ENCODE measurements at places on chromosomes 2 and 18.
A peak's percentile ranks its signal among the peaks of the same experiment; 100 is the strongest.

DNA sequence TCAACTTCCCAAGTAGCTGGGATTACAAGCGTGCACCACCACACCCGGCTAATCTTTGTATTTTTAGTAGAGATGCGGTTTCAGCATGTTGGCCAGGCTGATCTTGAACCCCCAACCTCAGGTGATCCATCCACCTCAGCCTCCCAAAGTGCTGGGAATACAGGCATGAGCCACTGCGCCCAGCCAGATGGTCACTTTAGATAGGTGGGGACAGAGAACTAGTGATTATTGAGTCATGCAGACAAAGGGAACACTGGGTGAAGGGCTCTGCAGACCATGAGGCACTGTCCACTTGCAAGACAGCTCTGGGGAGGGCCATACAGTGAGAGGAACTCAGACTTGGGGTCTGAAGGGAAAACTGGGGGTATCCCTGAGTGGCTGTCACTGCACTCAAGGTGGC, 58.4 kb upstream of the POMC start:
- no peak for DNase-seq

- no peak for DNase-seq
Measured at GRCh38 chr2:99571533-99571932, 81.7 kb upstream of the REV1 start.

GRCh38 chr2:43274721-43275120, 48.3 kb upstream of the ZFP36L2 start:
- DNase-seq: peak; percentile 12

GRCh38 chr2:129254718-129255117, 724.7 kb upstream of the RAB6C start:
- DNase-seq: no peak

GRCh38 chr2:234288974-234289455, 207.9 kb downstream of the ARL4C start:
- DNase-seq: peak; percentile 15

DNA sequence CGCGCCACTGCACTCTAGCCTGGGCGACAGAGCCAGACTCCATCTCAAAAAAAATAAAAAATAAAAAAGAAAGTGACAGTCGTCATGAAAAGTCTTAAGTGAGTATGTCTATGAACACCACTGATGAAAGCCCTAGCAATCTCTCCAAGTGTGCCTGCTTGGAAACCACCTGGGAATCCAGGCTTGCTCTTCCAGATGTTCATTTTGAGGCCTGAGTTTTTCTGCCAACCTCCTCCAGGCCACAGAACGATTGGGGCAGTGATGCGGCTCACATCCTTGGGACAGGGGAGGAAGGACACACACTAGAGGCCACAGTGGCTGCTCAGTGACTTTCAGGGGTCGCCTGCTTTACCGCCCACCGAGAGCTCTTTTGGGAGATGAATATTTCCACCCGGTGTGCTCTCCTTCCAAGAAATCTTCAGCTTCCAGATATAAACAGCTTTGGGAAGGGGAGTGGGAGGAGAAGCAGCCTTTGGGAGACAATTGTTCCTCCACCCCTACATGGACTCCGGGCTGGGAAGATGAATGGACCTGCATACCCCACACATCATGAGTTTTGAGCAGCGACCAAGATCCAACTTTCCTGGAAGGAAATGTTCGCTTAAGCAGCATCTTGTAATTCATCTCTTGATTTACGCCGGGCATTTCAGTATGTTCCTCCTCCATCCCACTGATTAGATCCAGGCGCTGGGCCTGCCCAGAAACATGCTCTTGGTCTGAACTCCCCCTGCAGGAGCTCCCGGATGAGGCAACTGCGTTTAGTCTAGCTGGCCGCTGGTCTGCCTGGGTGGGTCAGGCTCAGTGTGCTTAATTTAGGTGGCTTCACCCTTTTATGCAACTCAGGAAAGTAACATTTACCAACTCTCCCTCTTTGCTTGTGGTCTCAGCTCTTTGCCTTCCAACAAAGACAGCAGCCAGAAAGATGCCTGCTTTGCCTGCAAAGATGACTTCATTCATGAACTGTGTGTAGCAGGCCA, 6.2 kb upstream of the ARMC9 start:
- DNase-seq: peak; percentile 26

- no peak for DNase-seq
Measured at GRCh38 chr18:22026889-22027288, 142.5 kb upstream of the GATA6 start.

- no peak for DNase-seq
Measured at GRCh38 chr2:139296672-139297209, 516.6 kb upstream of the NXPH2 start.

DNA sequence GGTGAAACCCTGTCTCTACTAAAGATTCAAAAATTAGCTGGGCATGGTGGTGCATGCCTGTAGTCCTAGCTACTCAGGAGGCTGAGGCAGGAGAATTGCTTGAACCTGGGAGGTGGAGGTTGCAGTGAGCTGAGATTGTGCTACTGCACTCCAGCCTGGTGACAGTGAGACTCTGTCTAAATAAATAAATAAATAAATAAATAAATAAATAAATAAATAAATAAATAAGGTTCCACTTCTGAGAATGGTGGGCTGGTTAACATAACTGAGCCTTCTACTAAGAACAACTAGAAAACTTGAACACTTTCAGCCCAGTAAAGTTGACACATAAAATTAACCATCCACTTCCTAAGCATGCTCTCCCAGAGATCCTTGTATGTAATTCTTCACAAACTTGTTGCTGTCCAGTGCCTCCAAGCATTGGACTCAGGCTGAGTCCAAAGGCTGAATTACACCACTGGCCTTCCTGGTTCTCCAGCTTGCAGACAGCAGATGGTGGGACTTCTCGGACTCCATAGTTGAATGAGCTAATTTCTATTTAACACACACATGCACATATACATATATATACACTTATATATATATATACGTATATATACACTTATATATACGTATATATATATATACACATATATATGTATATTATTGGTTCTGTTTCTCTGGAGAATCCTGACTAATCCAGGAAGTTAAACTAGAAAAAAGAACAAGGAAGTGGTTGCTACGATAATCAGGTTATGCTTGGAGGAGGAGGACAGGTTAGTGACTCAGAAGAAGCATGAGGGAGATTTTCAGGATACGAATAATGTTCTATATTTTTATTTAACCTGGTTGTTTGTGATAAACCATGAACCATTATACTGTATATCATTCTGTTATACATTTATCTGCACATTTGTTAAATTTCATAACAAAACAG, 348.8 kb downstream of the METTL4 start:
- peak; percentile 7 for DNase-seq

GRCh38 chr2:37896319-37896718, 28.8 kb upstream of the RMDN2 start:
- DNase-seq: peak; percentile 5

DNA sequence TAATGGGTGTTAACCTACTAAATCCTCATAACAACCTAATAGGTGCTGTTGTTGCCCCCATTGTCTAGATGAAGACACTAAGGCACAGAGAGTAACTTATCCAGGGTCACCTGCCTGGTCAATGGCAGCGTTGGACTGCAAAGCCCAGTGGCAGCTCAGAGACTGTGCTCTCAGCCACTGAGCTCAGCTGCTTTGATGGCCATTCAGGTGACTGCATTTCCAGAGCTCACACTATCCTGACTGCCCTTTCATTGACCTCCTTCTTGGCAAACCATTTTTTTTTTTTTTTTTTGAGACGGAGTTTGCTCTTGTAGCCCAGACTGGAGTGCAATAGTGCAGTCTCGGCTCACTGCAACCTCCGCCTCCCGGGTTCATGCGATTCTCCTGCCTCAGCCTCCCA, 115.2 kb downstream of the MAPK4 start:
- DNase-seq: no peak

DNA sequence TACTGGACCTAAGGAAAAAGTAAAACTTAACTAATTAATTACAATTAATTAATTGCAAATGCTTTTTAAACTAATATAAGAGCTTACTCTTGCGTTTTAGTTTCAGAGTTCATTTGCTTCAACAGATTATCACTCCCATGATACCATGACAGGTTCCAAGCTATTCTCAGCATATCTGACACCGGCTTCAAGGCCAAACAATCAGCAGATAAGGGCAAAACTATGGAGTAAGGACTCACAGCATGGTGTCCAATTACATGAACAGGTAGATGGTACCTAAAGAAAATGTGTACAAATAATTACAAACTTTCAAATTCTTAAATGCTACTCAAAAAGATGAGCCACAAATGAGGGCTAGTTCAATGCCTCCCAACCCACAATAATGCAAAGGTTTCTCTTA, 77.2 kb downstream of the RTTN start:
- no peak for DNase-seq

DNA sequence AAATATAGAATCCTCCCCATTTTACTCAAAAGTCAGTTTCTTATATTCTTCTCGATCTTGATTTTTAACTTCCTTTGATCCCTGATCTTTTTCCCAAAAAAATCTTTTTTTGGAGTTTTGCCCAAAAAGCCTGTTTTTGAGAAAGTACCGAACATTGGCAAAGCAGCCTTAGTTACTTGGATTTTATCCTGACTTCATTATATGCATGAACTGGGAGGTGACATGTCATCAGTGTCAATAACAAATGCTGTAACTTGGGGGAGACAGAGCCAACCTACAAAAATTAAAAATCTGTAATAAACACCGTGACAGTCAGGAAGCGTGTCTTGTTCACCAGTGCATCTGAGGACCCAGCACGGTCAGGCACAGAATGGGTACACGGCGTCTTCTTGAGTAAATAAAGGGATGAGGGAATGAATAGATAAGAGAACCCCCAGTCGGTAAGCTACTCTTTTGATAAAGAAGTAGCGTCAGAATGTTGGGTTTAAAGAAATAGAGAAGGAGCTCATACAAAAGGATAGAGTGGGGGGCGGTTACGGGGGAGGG, 24.9 kb downstream of the TRAPPC12 start:
- DNase-seq: no peak

DNA sequence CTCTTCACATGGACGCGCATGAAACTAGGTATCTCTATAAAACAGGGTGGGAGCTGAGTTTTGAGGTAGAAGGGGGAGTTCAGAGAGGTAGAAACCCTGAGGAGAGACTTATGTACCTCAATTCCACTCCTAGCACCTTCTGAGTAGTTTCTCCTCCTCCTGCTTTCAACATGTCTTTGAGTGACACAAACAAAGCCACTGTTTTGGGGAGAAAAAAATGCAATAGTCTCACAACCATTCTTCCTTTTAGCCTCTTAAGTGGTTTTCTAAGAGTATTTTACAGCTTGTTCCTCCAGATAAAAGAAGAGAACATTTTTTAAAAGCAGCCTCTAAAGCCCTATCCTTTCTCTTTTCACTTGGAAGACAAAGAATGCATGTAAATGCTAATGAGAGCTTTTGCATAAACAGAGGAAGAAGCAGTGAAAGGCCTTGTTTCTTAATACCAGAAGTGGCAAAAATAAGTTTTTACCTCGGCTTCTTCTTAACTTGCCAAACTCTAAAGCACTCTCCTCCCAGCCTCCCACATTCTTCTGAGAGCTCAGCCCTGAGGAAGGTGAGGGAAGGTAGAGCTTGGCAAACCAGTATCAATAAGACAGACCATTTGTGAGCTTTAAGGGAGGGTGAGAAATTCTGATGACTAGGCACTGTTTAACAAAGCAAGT, 1304.4 kb upstream of the ACVR2A start:
- no peak for DNase-seq

GRCh38 chr2:75964646-75965045, 253.9 kb upstream of the GCFC2 start:
- no peak for DNase-seq

GRCh38 chr2:235008584-235009044, 56.8 kb downstream of the SH3BP4 start:
- DNase-seq: no peak

- DNase-seq: no peak
Measured at GRCh38 chr2:9694661-9695234, 64.0 kb upstream of the YWHAQ start.

- no peak for DNase-seq
Measured at GRCh38 chr2:126916744-126917143, 18.1 kb downstream of the TEX51 start.

- no peak for DNase-seq
Measured at GRCh38 chr2:145160855-145161254, 640.9 kb upstream of the ZEB2 start.

DNA sequence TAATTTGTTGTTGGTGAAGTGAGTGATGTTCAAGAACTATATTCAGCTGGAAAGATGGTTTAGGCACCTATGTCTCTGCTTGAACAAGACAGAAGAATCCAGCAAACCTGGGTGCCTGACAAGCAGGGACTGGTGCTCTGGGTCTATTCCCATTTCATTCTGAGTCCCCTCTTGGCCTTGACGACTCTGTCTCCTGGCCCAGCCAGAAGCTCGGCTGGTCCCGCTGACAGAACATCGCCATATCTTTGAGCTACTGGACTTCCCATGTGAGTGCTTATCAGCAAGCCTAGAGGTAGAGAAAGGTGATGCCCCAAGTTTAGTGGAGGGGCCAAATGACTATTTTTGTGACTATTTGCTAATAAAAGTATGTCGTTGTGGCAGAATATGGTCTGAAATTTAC, 48.2 kb downstream of the SDC1 start:
- no peak for DNase-seq

- peak; percentile 94 for DNase-seq
Measured at GRCh38 chr18:77129150-77129551, 3.4 kb downstream of the MBP start.

DNA sequence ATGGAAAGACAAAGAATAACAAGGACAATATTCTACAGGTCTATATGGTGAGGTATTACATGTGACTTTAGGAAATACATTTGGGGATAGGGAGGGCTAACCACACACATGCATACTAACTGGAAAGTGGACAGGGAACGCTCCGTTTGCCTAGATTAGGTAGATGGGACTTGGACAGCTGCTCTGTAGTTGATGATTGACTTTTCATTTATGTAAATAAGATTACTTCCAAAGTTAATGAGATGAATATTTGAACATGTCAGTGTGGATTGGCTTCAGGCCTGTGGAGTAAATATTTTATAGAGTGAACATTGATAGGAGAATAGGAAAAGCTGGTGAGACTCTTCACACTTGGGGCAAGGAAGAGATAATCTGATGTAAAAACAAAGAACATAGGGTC, 142.0 kb downstream of the NCK2 start:
- no peak for DNase-seq

DNA sequence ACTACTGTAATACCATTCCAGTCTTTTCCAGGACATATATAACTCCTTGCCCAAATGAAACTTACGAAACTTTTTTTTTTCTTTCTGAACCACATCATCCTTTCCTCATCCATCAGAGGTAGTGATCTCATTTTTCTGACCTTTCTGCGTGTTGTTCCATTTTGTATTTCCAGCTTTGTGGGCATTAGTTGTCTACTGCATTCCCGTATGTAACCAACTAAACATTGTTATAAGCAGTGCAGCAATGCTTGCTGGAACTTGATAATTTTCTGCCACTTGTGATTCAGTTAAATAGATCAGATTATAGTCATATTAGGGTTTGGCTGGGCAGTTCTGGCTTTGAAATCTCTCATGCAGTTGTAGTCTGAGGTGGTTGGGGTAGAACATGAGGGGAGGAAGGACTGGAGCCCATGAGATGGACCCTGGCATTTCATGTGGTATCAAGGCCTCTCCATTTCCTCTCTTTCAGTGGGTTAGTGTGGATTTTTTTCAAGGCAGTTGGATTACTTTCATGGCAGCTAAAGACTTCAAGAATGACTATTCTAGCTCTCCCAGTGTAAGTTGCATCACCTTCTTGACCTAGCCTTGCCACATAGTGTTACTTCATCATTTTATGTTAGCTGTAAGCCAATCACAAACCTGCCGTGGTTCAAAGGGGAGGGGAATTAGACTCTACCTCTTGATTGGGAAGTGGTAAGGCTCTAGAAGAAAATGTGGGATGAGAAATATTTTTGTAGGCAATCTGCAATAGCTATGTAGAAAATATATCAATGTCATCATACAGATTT, 80.5 kb downstream of the EHBP1 start:
- DNase-seq: no peak

Measured in kidney glomerular epithelial cell (primary cell).